ENCODE measurements at places on chromosomes 12 and 14.
A peak's percentile ranks its signal among the peaks of the same experiment; 100 is the strongest.

DNA sequence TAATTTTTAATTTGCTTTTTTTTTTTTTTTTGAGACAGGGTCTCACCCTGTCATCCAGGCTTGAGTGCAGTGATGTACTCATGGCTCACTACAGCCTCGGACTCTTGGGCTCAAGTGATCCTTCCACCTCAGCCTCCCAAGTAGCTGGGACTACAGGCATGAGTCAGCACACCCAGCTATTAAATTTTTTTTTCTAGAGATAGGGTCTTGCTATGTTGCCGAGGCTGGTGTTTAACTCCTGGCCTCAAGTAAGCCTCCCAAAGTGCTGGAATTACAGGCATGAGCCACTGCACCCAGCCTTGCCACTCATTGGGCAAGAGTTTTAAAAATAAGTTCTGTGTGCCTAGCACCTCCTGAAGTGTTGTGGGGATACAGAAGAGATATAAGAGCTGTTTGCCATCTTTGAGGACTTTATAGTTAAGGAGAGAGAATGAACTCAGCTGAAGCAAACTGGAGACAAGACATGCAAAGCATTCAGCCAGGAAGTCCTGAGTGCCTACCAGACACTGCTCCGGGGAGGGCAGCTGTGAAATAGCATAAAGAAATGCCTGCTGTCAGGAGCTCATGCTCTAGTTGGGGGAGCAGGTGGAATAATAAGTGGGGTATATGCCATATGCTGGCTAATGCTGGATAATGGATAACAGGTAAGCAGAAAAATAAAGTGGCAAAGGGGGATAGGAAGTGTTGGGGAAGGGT is 15.0 kb upstream of the EMP1 start:
- H3K27me3 ChIP-seq: peaks cover 6% of the 10 kb centered on the region
- no peak for DNase-seq
- H3K36me3 ChIP-seq: no peaks in the 10 kb centered on the region
- H3K4me1 ChIP-seq: peaks cover 11% of the 10 kb centered on the region

DNA sequence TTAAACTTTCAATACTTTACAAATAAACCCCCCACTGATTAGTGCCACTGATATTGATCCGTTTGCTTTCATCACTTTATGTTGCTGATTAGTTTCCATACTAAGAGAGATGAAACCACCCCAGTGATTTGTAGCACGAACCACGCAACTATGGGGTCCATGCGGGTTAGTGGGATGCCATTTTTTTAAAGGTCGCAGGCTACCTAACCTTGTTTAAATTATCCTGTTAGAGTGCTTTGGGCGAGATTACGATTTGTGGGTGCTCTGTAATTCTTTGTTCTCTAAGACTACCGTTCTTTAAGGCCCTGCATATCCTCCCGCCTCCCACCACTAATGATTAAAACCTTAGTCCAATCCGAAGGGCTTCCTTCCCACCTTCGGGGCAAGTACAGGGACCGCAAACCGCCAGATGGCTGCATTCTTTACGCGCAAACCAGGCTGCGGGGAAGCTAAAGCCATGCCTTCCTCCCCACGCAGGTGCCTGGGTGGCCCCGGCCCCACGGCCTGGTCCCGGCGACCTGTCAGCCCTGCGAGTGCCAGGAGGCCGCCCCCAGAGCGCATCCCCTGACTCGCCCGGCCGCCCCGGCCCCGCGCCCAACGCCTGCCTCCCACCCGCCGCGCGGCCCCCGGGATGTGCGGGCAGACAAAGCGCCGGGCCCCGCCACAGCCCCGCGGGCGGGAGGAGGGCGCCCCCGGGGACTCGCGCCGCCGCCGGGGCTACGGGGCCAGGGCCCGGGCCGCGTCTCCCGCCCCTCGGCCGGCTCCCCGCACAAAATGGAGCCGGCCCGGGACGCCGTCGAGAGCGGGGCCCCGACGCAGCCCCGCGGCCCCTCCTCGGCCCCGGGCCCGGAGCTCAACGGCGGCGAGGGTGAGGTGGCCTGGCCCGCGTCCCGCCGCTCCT is 759 bp downstream of the NFYB start:
- H3K4me1 ChIP-seq: peaks cover 20% of the 10 kb centered on the region
- H3K27ac ChIP-seq: peak overlapping the region; percentile 91
- H3K4me3 ChIP-seq: peak overlapping the region; percentile 94
- peaks cover 3% of the 10 kb centered on the region for H3K27me3 ChIP-seq
- no peaks in the 10 kb centered on the region for H3K36me3 ChIP-seq

GRCh38 chr12:16112612-16113560 is 164.6 kb downstream of the SLC15A5 start:
- no peak overlapping the region for H3K27ac ChIP-seq
- H3K36me3 ChIP-seq: no peaks in the 10 kb centered on the region

DNA sequence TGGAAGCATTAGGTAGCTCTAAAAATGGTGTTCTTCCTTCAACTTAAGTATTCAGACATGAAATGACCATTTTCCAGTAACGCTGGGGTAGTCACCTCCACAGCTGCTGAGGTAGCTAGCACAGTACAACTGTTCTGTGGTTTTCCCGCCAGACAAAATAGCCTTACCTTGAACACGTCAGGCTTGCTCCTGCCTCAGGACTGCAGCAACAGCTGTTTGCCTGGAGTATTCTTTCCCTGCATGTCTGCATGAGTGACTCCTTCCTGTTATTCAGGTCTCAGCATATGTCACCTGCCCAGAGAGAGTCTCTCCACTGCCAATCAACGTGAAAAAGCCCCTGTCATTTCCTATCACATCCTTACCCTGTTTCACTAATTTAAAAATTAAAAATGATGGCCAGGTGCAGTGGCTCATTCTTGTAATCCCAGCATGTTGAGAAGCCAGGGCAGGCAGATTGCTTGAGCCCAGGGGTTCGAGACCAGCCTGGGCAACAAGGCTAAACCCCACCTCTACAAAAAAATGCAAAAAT is 37.9 kb downstream of the WDR89 start:
- H3K27me3 ChIP-seq: no peaks in the 10 kb centered on the region
- DNase-seq: no peak
- peaks cover 29% of the 10 kb centered on the region for H3K36me3 ChIP-seq
- H3K27ac ChIP-seq: no peak overlapping the region

DNA sequence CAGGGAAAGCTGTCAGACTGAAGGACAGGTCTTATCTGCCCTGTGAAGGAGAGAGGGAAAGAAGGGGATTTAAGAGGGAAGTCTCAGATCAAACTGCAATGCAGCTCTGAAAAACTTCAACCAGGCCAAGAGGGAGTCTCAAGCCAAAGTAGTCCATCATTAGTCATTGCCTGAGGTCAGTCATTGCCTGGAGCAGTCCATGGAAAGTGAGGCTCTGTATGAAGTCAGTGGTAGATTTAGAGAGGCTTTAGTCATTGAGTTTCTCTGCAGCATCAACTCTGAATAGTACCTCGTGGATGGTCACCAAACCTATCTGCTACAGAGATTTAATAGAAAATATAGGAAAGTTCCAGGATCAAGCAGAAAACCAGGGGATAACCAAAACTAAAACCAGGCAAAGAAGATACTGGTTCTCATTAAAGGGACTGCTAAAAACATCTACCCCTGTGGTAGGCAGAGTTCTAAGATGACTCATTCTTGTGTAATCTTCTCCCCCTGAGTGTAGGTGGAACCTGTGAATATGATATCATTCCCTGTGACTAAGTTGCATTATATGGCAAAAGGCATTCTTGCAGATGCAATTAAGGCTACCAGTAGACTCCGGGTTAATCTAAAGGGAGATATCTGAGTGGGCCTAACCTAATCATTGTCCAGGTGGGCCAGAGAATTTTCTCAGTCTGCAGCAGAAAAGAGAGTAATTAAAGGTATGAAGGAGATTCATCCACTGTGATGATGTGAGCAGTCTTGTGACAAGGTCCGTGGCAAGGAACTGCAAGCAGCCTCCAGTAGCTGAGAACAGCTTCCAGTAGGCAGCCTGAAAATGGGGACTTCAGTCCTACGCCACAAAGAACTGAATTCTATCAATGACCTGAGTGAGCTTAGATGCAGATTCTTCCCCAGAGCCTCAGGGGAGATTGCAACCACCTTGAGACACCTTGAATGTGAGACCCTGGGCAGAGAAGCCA is 123.1 kb downstream of the GALC start:
- H3K27me3 ChIP-seq: peaks cover 13% of the 10 kb centered on the region
- no peaks in the 10 kb centered on the region for H3K4me1 ChIP-seq
- H3K4me3 ChIP-seq: no peak overlapping the region
- no peak overlapping the region for H3K27ac ChIP-seq

DNA sequence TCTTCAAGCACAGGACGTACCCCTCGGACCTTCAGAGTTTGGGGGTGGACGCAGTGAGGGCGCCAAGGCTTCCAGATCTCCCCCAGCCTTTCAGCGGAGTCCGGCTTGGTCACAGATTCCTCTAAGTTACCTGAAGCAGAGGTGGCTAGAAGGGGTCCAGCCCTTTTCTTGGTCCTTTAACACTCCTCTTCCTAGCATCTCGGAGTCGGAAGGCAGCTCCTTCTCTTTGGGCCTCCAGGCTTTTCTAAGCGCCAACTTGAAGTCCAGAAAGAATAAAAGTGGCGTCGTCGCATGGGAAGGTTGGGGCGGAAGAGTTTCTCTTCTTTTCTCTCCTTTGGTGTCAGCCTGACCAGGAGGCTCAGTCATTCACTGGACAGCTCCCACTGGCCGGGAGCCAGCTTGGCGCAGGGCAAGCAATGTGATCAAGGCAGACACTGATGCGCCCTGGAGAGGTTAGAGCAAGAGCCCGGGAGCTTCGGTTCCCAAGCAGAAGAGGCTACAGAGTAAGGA is 9.6 kb downstream of the OR6S1 start:
- H3K4me3 ChIP-seq: peak overlapping the region; percentile 92
- peaks cover 90% of the 10 kb centered on the region for H3K27me3 ChIP-seq
- H3K36me3 ChIP-seq: peaks cover 11% of the 10 kb centered on the region
- peak overlapping the region; percentile 67 for H3K27ac ChIP-seq
- no peak for DNase-seq

DNA sequence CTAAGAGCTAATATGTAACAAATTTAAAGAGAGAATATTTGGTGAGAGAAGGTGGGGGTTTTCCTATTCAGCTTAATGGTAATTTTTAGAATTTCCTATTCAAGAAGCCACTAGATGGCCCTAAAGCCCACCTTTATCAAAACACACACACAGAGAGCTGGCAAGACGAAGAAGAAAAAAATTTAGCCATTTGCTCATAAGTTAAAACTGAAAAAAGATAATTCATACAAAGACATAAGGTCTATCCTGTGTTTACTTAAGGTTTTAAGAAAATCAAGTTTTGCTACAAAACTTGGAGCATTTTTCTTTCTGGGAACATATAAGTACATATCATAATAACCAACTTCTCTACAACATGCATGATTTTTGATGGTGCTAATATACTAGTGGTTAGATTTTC is 46.8 kb upstream of the PCED1B start:
- peaks cover 19% of the 10 kb centered on the region for H3K4me1 ChIP-seq
- H3K36me3 ChIP-seq: no peaks in the 10 kb centered on the region
- H3K4me3 ChIP-seq: no peak overlapping the region
- DNase-seq: no peak
- no peak overlapping the region for H3K27ac ChIP-seq
- H3K27me3 ChIP-seq: peaks cover 4% of the 10 kb centered on the region

DNA sequence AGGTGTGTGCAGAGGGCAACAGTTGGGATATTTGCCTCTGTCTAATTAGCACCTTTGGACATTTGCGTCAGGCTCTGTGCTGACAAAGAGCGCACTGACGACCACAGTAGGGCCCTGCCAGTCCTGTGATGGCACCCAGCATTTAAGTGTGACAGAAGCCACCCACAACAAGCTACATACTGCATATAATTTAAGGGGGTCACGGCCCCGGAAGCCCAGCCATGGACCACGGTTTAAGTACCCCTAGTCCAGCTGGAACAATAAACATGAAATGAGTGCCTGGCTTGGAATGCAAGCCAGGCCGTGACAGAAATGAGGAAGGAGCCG is 16.8 kb upstream of the DYNC1H1 start:
- H3K27ac ChIP-seq: peak overlapping the region; percentile 100
- H3K4me3 ChIP-seq: peak overlapping the region; percentile 99
- no peaks in the 10 kb centered on the region for H3K36me3 ChIP-seq
- H3K4me1 ChIP-seq: peaks cover 13% of the 10 kb centered on the region
- peaks cover 45% of the 10 kb centered on the region for H3K27me3 ChIP-seq
